ENCODE measurements at places on chromosomes 4 and X. TPM values are rescaled to one million over a fixed set of nuclear protein-coding genes. Genes with fewer than 3 reads are reported as not detected.

The PAGE1 gene
- polyA plus RNA-seq: not detected

The PFKFB1 gene
- 0.55 TPM for polyA plus RNA-seq

The SATL1 gene
- polyA plus RNA-seq: 0.69 TPM

DNA sequence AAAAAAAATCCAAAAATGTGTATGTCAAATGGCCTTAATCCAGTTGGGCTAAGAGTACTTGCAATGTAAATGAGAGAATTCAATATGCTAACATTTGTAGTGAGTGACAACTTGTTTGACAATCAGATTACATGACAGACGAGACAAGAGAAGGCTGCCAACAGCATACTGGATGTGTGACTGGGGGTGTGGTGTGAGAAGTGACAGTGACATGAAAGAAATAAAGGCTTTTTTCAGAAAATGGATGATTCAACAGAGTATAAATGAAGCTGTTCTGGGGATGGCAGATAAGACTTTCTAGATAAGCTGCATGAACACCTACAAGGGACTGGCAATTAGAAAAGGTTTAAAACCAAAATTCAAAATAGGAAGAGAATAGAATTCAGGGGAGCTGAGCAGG, 143.4 kb downstream of the CENPC start:
- no peak for DNase-seq

GRCh38 chrX:109840585-109840984, 107.5 kb upstream of the ACSL4 start:
- no peak for DNase-seq

DNA sequence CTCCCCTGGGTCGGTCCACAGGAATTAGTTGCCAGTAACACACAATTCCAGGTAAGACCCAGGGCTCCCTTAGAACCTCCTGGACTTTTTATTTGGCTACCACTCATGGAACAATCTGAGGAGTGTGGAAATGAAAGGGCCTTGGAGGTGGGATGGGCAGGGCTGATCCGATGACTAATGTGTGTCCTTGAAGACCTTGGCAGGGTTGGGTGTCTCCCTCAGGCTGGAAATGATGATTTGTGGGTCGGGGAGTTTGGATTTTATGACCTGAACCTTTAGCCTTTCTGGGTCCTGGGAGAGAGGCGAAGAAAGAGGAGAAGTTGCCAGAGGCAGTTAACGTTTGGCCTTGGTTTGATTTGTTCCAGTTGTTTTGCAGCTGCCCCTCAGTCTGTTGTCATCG, 425.0 kb downstream of the MID1IP1 start:
- DNase-seq: no peak

DNA sequence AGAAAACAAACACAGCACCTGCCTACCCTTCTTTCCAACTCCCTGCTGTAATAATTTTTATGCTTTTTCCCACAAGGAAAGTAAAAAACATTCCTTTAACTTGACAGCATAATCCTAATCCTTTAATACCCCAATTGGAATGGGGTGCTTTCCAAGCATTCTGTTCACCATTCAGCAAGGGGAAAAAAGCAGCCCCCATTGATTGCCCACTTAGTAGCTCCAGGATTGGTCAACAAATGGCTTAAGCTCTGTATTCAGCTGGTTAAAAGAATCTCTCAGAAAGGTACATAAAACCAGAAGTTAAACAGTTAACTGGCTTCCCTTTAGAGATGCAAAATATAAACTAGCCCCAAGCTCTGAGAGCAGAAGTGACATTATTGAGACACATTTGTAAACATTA, 194.8 kb upstream of the ATOH1 start:
- no peak for DNase-seq

GRCh38 chr4:142776026-142776425, 70.1 kb downstream of the INPP4B start:
- DNase-seq: no peak

- DNase-seq: no peak
Measured at GRCh38 chr4:51835855-51836254, 7.1 kb upstream of the DCUN1D4 start.

GRCh38 chr4:67101612-67102011, 443.7 kb downstream of the CENPC start:
- no peak for DNase-seq

DNA sequence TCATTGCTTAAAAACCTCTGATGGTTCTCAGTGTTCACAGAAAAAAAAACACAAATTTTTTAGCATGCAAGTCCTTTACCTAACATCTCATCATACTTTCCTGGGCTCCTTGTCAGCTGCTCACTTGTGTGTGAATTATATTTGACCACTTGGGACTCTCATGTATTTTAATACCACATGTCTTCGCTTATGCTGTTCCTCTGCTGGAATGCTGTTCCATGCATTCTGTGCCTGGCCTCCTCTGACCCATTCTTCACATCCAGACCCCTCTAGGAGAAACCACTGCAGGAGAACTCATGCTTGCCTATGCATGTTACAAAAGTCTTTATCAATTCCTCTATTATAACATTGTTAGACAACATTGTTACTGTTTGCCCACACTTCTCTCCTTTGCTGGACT, 157.6 kb downstream of the PDGFRA start:
- no peak for DNase-seq

- no peak for DNase-seq
Measured at GRCh38 chrX:132033166-132033565, 10.1 kb downstream of the STK26 start.

DNA sequence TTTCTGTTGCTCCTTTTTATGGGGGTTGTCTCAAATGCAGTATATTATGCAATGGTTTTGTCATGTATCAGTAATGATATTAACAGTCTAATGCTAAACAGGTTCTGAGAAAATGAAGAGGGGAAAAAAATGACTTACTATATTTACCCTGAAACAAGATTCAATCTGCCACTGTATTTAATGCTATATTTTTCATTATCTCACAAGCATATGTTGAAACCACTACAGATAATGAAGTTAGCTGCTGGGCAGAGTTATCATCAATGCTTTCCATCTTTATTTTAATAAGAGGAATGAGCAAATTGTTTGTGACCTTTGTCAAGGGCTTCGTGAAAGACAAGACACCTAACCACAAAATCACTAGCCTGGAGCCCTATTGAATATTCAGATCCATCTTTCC, 32.6 kb upstream of the NAA11 start:
- DNase-seq: no peak

GRCh38 chr4:1594871-1595788, 89.0 kb downstream of the FAM53A start:
- DNase-seq: no peak

GRCh38 chr4:100519205-100519604, 1.4 kb upstream of the EMCN start:
- no peak for DNase-seq

DNA sequence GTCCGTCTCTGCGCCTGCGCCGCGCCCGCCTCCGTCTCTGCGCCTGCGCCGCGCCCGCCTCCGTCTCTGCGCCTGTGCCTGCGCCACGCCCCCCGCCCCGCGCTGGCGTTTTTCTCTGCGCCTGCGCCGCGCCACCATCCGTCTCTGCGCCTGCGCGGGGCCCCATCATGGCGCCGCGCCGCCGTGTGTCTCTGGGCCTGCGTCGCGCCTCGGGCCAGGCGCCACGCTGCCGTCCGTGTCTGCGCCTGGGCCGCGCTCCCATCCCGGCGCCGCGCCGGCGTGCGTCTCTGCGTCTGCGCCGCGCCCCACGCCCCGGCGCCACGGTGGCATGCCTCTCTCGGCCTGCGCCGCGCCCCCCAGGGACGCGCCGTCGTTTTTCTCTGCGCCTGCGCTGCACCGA, 51.8 kb upstream of the DUX4 start:
- no peak for DNase-seq

All from right lung (tissue), 10 donors.